ENCODE measurements at places on chromosomes 11 and 22.

- DNase-seq = no peak
These were observed 67.2 kb downstream of the EXT2 start for GRCh38 chr11:44162662-44163061.

GRCh38 chr22:50581031-50581949 is 1.4 kb downstream of the CHKB start:
- DNase-seq = no peak

DNA sequence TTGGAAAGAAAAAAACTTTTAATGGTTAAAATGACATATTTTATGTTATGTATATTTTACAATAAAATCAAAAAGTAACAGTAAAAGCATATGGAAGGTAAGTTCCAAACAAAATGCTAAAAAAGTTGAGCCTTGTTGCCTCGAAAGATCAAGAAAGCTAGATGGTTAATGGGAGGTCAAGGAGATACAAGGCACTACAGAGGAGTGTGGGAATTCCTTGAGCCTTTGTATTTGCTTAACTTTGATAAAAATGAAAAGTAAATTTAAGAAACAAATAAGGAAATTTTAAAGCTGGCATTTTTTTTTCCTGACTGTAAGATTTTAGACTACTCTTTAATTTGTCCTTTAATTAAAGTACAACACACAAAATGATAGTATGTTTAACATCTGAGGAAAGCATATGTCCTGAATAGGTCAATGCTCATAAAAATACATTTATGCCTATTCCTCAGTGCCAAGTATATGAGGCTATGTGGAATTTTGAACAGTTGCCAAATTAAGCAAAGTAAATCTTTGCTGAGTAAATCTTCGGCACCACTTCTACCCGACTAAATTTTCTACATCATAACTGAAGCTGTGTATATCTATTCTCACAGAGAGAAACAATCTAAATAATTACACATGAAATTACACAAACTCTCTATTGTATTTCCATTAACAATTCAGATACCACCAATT is 108.8 kb downstream of the TTC28 start:
- DNase-seq = no peak

DNA sequence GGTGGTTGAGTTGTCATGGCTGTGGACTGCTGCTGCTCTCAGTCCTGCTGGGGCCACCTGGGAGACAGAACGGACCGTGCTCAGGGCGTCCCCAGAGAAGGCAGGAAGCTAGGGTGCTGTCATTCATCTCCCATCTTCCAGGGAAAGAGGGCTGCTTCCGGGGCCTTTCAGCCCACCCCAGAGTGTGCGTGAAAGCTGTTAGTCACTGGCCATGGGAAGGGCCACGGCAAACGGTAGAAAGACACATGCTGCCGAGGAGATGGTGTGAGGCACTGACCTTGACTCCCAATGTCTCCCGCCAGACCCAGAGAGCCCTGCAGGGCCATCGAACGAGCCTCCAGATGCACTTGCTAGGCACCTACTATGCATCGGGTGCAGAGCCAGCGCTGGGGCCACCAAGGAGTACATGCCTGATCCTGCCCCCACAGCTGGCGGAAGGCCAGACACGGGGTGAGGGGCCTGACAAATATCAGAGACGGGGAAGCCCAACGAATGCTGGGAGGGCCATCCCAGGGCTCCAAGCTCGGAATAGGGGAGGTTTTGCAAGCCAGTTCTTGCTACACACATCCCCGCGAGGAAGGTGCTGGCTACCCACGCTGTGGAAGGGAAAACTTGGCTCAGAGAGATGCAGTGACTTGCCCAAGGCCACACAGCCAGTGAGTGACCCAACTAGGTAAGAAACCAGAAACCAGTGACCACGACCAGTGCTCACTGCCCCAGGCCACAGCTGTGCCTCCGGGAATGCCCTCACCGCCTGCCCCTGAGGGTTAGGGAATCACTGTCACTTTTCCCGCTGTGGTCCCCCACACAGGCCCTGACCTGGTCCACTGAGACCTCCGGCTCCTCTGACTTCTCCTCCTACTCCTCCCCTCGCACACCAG is 10.1 kb downstream of the RAC2 start:
- DNase-seq = no peak

DNA sequence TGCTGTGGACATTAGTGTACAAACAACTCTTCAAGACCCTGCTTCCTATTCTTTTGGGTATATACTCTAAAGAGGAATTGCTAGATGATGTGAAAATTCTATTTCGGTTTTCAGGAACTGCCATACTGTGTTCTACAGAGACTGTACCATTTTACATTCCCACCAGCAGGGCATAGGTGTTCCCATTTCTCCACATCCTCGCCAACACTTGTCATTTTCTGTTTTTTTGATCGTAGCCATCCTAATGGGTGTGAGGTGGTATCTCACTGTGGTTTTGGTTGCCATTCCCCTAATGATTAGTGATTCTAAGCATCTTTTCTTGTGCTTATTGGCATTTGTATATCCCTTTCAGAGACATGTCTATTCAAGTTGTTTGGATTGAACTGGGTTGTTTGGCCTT is 29.8 kb upstream of the GRK3 start:
- no peak for DNase-seq

DNA sequence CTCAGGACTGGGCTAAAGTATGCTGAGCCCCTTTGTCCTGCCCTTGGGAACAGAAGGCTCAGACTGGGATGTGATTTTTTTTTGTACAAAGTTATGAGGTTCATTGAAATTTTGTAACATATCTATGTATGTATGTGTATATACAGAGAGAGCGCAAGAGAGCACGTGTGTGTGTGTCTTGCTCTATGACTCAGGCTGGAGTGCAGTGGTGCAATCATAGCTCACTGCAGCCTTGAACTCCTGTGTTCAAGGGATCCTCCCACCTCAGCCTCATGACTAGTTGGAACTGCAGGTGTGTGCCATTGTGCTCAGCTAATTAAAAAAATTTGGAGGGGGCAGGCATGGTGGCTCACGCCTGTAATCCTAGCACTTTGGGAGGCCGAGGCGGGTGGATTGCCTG is 5.7 kb downstream of the TMEM25 start:
- no peak for DNase-seq

DNA sequence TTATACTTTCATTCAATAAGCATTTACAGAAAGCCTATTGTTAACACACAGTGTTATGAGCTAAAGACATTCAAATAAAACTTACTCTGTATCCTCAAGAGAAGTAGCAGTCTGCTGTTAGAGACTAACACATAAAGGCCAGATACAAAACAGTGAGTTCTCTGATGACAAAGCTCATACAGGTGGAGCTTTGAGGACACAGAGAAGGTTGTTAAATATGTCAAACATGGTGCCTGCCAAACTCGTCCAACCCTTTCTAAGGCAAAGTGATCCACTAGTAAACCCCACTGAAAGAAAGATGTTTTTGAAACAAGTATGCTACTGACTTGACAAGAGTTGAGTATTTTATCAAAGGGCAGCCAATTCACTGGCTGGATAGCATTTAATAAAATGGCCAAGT is 70.1 kb downstream of the C2CD3 start:
- no peak for DNase-seq

DNA sequence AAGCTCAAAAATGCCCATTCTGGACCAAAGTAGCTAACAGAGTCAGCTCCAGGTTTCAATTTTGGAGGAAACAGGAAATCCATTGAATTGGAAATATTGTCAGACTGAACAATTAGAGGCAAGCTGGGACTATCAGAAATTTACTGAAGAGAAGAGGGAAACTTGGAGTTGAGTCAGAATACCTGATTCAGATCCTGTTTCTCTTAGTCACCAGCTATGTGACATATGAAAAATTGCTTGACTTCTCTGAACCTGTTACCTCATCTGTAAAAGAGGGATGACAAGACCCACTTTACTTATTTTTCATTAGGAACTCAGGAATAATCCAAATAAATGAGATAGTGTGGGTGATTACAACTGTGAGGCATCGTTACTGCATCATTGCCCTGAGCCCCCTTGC is 148.9 kb upstream of the CADM1 start:
- no peak for DNase-seq

GRCh38 chr11:82815406-82815805 is 81.7 kb upstream of the FAM181B start:
- DNase-seq = no peak

DNA sequence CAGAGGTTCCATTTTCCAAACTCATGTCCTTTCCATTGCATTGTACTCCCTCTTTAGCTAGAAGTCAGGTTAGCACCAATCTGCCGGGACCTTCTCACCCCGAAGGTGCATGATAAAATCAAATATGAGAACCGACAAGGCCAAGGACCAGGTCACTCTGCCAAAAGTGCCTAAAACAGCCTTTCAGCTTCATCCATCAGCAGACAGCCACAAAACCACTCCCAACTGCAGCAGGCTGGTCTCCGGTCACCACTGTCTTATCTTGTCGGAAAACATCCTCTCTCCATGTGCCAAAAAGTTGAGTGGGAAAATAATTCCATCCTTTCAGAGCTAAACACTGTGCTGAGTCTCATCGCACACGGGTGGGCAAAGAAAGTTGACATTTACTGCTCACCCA is 1.4 kb downstream of the PI4KA start:
- no peak for DNase-seq

DNA sequence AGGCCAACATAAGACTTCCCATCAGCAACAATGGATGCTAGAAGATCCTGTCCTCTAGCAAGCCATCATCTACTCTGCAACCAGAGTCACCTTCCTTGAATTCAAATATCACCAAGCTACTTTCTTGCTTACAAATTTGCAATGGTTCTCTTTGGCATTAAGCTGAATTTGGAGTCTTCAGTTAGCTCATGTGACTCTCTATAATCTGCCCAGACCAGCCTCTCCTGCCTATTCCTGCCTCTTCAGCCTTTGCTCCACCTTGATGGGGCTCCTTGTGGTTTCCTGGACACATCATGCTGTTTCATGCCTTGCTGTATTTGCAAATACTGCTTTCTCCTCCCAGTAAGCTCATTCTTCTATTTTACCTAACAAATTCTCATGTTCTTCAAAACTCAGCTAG is 82.3 kb downstream of the RASSF10 start:
- no peak for DNase-seq

DNA sequence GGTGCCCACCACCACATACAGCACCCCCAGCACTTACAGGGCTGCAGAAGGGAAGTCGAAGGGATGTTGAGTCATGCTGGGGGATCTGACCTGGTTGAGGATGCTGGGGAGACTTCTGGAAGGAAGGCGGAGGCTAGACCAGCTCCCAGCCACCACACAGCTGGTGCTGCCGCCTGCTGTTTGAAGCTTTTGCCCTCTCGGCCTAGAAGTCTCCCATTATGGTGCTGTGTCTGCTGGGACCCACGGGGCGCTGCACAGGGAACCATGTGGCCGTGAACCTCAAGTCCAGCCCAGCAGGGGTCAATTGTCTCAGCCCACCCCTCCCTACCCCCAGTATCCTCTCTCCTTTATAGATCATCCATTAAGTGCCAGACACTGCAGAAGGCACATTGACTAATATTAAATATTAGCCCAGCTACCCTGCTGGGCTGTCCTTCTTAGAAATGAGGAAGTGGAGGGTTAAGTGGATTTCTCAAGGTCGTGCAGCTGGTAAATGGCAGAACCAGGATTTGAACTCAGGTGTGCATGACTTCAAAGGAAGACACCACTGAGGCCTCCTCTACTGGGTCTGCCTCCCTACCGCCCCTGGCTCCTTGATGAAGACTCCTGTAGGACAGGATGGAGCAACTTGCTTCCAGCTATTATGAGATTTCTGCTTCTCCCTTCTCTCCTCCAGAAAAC is 49.7 kb downstream of the CYTH4 start:
- DNase-seq = no peak

DNA sequence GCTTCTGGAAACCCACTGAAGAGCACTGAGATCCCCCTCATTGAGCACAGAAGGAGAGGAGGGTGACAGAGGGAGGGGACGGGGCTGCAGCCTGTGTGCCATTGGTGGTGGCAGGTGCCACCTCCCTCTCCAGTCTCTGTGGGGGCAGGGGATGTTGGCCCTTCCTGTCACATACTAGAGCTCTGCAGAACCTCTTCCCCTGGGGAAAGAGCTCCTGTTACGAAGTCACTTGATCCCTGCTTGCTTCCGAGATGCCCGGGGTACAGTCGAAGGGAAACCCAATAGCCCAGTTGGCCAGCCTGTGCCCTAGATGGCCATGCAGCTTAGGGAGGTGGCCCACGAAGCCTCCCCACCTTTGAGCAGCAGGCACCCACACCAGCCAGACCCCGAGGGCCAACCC is 29.4 kb downstream of the DAGLA start:
- DNase-seq = no peak

DNA sequence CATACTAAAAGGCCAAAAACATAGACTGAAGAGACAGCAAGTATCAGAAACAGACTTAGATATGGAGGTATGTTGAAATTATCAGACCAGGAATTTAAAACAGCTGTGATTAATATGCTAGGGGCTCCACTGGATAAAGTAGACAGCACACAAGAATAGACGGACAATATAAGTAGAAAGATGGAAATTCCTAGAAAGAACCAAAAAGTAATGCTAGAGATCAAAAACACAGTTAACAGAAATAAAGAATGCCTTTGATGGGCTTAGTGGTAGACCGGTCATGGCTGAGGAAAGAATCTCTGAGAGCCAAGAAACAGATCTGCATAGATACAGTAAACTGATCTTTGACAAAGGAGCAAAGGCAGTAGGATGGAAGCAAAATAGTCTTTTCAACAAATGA is 250.2 kb downstream of the SWAP70 start:
- no peak for DNase-seq

GRCh38 chr11:116838321-116839084 is 1.1 kb upstream of the APOA1 start:
- no peak for DNase-seq

GRCh38 chr11:44301564-44302271 is 8.2 kb downstream of the ALX4 start:
- DNase-seq = no peak

DNA sequence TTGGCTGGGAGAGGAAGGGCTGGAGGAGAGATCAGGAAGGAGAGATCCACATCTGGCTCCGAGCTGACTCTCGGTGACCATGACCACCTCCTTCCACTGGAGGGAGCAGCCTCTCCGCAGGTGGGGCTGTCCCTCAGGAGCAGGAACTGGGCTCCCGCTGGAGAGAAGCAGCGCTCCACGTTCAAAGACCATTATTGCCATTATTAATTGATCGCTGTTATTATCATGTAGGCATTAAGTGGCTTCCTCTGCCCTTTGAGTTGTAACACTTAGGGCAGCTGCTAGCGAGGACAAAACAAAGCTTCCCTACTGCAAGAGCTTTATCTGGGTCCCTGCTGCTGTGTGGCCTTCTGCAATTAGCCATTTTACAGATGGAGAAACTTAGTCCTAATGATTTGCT is 251.9 kb downstream of the ST3GAL4 start:
- DNase-seq = no peak

DNA sequence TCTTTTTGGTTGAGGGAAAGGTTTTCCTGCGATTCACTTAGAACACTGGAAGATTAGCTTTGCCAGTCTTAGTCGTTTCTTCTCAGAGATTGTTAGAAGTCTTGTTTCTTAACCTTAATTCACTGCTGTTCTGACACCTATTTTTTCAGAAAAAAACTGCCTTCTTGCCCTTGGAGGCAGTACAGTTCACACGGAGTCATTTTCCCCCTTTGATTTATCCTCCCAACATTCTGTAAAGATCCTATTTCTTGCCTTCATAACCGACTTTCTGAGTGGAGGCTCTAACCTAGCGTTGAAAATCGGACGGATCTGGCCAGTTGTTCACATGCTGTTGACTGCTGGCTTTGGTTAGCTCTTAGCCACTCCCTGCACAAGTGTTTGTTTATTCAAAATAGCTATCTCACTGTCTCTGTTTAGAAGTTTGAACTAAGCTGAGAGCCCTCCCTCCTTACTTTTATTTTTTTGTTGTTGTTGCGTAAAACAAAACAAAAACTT is 737 bp downstream of the BCL2L13 start:
- no peak for DNase-seq

Measured in stimulated activated CD4-positive, alpha-beta T cell treated with anti-CD3 and anti-CD28 coated beads, Interleukin-1b, Interleukin-23, amount 100 ng/mL, for 1 hour (primary cell).